ENCODE measurements at places on chromosomes 3 and 15. TPM values are rescaled to one million over a fixed set of nuclear protein-coding genes. Genes with fewer than 3 reads are reported as not detected.

The AQP9 gene
- total RNA-seq, result not detected

The CPEB1 gene
- 2.5 TPM for total RNA-seq

The IL17RE gene
- total RNA-seq, result 3.0 TPM

The MYEF2 gene
- total RNA-seq, result 112 TPM

The SLC6A1 gene
- total RNA-seq, result 0.72 TPM

The MCF2L2 gene
- total RNA-seq, result 7.3 TPM

The SLCO2A1 gene
- 2.3 TPM for total RNA-seq

The CPNE9 gene
- 6.0 TPM for total RNA-seq

The PDCD6IP gene
- 142 TPM for total RNA-seq

The IGDCC3 gene
- 49.2 TPM for total RNA-seq

The ZNF639 gene
- 33.4 TPM for total RNA-seq

The PPARG gene
- 0.30 TPM for total RNA-seq

The CNTN4 gene
- not detected for total RNA-seq

The CYP1A1 gene
- total RNA-seq, result 0.23 TPM

The DPPA4 gene
- total RNA-seq, result 901 TPM

The IL17RB gene
- 5.6 TPM for total RNA-seq

The SLC22A13 gene
- 0.42 TPM for total RNA-seq

The HEMK1 gene
- 20.9 TPM for total RNA-seq

The PTH1R gene
- total RNA-seq, result 5.6 TPM

The CADPS gene
- 7.5 TPM for total RNA-seq

Data from WTC11 (cell line).